ENCODE measurements at places on chromosomes 12 and 14. TPM values are rescaled to one million over a fixed set of nuclear protein-coding genes. Genes with fewer than 3 reads are reported as not detected.

DNA sequence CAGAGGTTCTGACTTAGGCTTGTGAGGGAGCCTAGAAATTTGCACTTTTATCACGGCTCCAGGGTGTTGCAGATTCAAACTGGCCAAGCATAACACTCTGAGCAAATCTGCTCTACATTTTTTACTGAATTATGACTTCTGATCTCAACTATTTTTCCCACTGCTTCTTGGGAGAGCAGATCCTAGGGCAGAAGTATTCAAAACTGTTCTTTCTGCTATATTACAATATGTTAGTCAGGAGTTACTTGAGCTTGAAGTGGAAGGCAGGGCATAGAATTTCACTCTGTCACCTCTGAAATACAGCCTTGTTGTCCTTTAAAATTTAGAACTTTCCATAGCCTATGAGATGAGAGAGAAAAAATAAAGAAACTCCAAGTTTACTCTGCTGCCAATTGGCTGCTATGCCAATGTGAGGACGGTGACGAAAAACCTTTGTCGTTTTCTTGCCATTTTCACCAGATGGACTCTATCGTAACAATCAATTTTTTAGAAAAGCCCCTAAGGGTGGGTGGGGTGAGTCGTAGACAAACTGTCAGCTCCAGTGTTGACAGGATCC lies 16.4 kb upstream of the KERA start:
- H3K27ac ChIP-seq: peak overlapping the region; percentile 35
- no peak overlapping the region for H3K4me3 ChIP-seq
- no peak for DNase-seq
- H3K4me1 ChIP-seq: peaks cover 10% of the 10 kb centered on the region
- no peaks in the 10 kb centered on the region for H3K27me3 ChIP-seq

DNA sequence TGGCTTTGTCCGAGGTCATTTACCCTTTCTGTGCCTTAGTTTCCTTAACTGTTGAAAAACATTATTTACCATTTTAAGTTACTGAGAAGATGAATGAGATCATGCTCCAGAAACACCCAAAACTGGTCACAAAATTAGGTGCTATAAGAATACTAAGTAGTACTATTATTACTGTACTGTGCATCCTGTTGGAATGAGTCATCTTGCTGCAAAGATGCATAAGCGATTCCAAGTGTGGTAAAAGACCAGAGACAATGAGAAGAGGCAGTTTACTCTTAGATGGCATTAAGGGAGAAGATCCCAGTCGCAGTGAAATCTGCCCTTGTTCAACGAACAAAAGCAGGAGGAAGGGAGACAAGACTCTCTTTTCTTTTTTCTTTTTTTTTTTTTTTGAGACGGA lies 4.2 kb upstream of the PLEKHA5 start:
- no peak for DNase-seq
- H3K36me3 ChIP-seq: no peaks in the 10 kb centered on the region
- H3K4me3 ChIP-seq: no peak overlapping the region
- no peaks in the 10 kb centered on the region for H3K4me1 ChIP-seq

- no peak overlapping the region for H3K27ac ChIP-seq
- no peak overlapping the region for H3K4me3 ChIP-seq
- no peak for DNase-seq
Measured at GRCh38 chr12:42021469-42021868, 123.2 kb downstream of the GXYLT1 start.

- H3K27me3 ChIP-seq: no peaks in the 10 kb centered on the region
- H3K4me1 ChIP-seq: no peaks in the 10 kb centered on the region
Measured at GRCh38 chr12:78386871-78387270, 477.7 kb upstream of the SYT1 start.

DNA sequence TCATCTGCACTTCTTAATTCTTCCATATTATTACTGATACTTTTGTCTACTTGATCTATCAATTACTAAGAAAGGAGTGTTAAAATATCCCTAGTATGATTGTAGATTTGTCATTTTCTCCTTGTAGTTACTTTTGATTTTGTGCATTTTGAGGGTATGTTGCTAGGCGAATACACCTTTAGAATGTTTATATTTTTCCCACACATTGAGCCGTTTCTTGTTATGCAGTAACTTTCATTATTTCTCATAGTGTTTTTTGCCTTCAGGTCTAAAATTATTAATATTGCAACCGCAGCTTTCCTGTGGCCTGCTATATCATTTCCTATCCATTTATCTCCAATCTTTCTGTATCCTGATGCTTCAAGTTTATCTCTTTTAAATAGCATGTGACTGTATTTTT lies 44.6 kb upstream of the C12orf42 start:
- no peak overlapping the region for H3K4me3 ChIP-seq
- no peak for DNase-seq
- no peaks in the 10 kb centered on the region for H3K27me3 ChIP-seq
- H3K27ac ChIP-seq: no peak overlapping the region

GRCh38 chr12:129404556-129404955 lies 499.3 kb downstream of the TMEM132D start:
- no peak overlapping the region for H3K4me3 ChIP-seq
- DNase-seq: no peak
- H3K27ac ChIP-seq: no peak overlapping the region
- no peaks in the 10 kb centered on the region for H3K36me3 ChIP-seq
- H3K27me3 ChIP-seq: no peaks in the 10 kb centered on the region

- H3K27ac ChIP-seq: peak overlapping the region; percentile 98
- DNase-seq: no peak
- peaks cover 22% of the 10 kb centered on the region for H3K36me3 ChIP-seq
- no peaks in the 10 kb centered on the region for H3K27me3 ChIP-seq
- peak overlapping the region; percentile 56 for H3K4me3 ChIP-seq
Measured at GRCh38 chr14:24441485-24441884, 1.1 kb downstream of the SDR39U1 start.

The KRT80 gene
- not detected for total RNA-seq

DNA sequence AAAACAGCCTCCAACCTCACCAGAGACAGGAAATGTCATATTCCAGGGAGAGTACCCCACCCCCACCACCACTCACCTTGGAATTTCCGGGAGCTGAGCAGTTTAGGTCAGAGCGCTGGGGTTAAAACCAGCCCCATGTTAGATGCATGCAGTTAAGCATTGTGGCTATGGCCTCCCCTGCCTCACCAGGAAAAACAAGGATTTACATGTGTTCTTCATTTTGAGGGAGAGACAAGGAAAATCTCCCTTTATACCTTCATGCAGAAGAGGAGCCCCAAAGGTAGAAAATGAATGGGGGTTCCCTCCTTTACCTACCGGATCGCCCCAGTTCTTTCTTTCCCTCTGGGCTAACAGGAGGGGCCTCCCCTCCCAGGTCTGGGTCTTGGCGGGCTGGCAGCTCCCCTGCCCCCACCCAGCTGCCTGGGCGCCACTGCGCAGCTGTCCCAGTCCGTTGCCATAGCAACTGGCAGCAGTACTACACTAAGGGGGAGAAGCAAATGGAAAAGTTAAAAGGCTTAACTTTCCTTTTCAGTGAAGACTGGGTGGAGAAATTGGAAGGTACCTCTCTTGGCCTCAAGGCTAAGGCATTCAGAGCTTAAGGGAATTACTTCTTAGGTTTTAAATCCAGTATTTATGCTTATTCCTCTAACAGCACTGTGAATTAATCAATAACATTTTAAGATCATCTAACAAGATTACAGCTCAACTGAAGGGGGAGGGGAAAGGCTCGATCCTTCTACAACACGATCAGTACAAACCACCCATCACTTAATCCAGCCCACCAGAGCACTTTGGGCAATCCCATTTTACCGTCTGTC lies 20.5 kb downstream of the CBX5 start:
- H3K4me1 ChIP-seq: peaks cover 45% of the 10 kb centered on the region
- peak; percentile 68 for DNase-seq
- no peaks in the 10 kb centered on the region for H3K27me3 ChIP-seq
- H3K4me3 ChIP-seq: peak overlapping the region; percentile 2
- peak overlapping the region; percentile 58 for H3K27ac ChIP-seq

DNA sequence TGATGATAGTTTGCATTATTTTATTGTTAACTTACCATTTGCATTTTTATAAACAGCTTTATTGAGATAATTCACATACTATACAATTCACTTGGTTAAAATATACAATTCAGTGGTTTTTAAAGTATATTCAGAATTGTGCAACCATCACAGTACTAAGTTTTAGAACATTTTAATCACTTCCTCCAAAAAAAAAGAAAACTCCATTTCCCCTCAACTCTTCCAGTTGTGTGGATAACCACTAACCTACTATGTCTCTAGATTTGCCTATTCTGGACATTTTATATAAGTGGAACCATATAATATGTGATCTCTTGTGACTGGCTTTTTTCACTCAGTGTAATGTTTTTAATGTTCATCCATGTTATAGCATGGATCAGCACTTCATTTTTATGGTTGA lies 41.3 kb downstream of the WNK1 start:
- peaks cover 21% of the 10 kb centered on the region for H3K4me1 ChIP-seq
- no peak for DNase-seq
- H3K4me3 ChIP-seq: no peak overlapping the region
- no peaks in the 10 kb centered on the region for H3K36me3 ChIP-seq

GRCh38 chr12:48894271-48894670 lies 28.6 kb upstream of the RND1 start:
- peaks cover 19% of the 10 kb centered on the region for H3K27me3 ChIP-seq
- DNase-seq: no peak
- no peaks in the 10 kb centered on the region for H3K36me3 ChIP-seq
- H3K27ac ChIP-seq: no peak overlapping the region

GRCh38 chr14:40221428-40221827 lies 789.2 kb upstream of the FBXO33 start:
- H3K27ac ChIP-seq: no peak overlapping the region
- H3K4me1 ChIP-seq: no peaks in the 10 kb centered on the region
- no peaks in the 10 kb centered on the region for H3K36me3 ChIP-seq
- no peak overlapping the region for H3K4me3 ChIP-seq
- no peaks in the 10 kb centered on the region for H3K27me3 ChIP-seq

The PRR4 gene
- total RNA-seq: 2.2 TPM
